Activated B cell treated with CpG ODN at 0.5 μM for 24 hours (primary cell): ENCODE measurements at places on chromosomes 6 and 20. TPM values are rescaled to one million over a fixed set of nuclear protein-coding genes. Genes with fewer than 3 reads are reported as not detected.
A peak's percentile ranks its signal among the peaks of the same experiment; 100 is the strongest.

GRCh38 chr20:8735674-8736073 is 333.2 kb upstream of the PLCB4 start:
- no peaks in the 10 kb centered on the region for H3K27me3 ChIP-seq
- no peak overlapping the region for H3K27ac ChIP-seq
- H3K4me1 ChIP-seq: no peaks in the 10 kb centered on the region
- H3K4me3 ChIP-seq: no peak overlapping the region

DNA sequence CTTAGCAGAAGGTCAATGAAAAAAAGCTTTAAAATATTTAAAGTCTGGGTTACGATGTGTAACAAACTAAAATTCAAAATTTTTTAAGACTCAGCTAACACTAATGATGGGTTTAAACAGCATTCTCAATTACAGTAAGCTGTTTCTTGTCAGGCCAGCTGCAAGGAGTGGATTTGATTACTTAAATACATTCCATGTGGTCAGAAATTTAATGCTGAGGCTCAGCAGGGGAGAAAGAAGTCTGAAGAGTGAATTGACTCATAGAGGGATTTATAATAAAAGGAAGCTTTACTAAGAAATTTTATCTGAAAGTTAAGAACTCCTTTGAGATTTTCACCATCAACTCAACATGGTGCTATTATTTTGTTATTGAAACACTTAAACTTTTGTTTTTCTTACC is 398.6 kb downstream of the KHDRBS2 start:
- H3K4me3 ChIP-seq: no peak overlapping the region
- H3K36me3 ChIP-seq: peaks cover 7% of the 10 kb centered on the region
- no peaks in the 10 kb centered on the region for H3K27me3 ChIP-seq
- DNase-seq: no peak
- H3K27ac ChIP-seq: no peak overlapping the region
- peaks cover 2% of the 10 kb centered on the region for H3K4me1 ChIP-seq

- peaks cover 33% of the 10 kb centered on the region for H3K4me1 ChIP-seq
- no peak for DNase-seq
- no peaks in the 10 kb centered on the region for H3K27me3 ChIP-seq
- H3K27ac ChIP-seq: peak overlapping the region; percentile 87
- no peaks in the 10 kb centered on the region for H3K36me3 ChIP-seq
Observed at GRCh38 chr20:2300420-2300819, 4.6 kb downstream of the TGM3 start.

GRCh38 chr6:45074439-45074838 is 253.7 kb upstream of the RUNX2 start:
- DNase-seq: no peak
- peaks cover 2% of the 10 kb centered on the region for H3K4me1 ChIP-seq

GRCh38 chr6:140062043-140063020 is 687.9 kb upstream of the CITED2 start:
- DNase-seq: no peak
- H3K4me1 ChIP-seq: no peaks in the 10 kb centered on the region
- H3K27me3 ChIP-seq: no peaks in the 10 kb centered on the region
- no peaks in the 10 kb centered on the region for H3K36me3 ChIP-seq
- H3K4me3 ChIP-seq: no peak overlapping the region
- H3K27ac ChIP-seq: no peak overlapping the region

DNA sequence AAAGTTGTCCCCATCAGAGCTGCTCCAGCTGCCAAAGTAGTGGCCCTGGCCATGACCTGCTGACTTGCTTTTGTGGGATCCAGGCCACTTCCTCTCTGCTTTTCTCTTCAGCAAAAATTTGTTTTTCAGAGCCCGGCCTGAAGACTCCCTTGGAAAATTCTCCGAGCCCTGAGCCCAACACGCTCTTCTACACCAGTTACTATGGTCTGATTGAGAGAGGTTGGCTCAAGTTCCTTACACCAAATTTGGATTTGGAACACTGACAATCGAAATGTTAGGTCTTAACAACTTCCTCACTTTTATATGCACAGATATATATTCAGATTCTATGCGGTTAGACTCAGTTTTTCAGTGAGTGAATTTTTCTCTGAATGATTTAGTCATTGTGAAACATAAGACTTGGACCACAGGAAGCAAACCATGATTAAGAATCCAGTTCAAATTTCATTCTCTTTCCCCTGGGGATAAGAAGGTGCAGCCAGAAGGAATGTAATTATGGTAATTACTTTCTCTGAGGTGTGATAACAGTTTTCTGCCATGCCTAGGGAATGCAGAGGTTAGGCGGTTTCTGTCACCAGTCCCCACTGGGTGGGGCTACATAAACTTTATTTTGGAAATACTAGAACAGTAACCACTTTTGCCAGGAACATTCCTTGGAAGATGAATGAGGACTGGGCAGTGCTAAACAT is 365.2 kb downstream of the SYNE1 start:
- H3K36me3 ChIP-seq: peaks cover 51% of the 10 kb centered on the region
- no peaks in the 10 kb centered on the region for H3K27me3 ChIP-seq
- H3K4me3 ChIP-seq: no peak overlapping the region

GRCh38 chr20:14336686-14337085 is 726 bp downstream of the FLRT3 start:
- H3K27me3 ChIP-seq: peaks cover 10% of the 10 kb centered on the region
- no peak overlapping the region for H3K27ac ChIP-seq
- no peak for DNase-seq
- no peak overlapping the region for H3K4me3 ChIP-seq
- H3K4me1 ChIP-seq: peaks cover 5% of the 10 kb centered on the region
- no peaks in the 10 kb centered on the region for H3K36me3 ChIP-seq

GRCh38 chr20:49276161-49276960 is 1.5 kb downstream of the ZNFX1 start:
- peak overlapping the region; percentile 98 for H3K4me3 ChIP-seq
- peaks cover 62% of the 10 kb centered on the region for H3K4me1 ChIP-seq
- no peaks in the 10 kb centered on the region for H3K27me3 ChIP-seq

DNA sequence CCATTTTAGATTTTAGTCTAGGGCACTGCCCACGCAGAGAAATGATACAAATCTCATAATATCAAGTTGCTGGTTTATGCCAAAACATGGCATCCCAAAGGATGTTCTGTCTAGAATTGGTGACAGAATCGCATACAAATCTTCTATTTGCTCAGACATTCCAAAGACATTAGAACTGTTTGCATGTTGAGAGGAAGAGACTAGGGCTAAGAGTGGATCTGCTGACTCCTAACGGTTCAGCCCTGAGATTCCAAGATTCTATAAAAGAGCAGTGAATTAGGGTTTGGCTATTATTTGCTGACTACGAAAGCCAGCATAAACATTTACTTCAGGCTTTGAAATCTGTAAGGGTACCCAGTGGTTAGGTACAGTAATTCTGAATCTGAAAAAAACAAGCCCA is 3.6 kb downstream of the EPB41L2 start:
- no peak for DNase-seq
- peaks cover 8% of the 10 kb centered on the region for H3K36me3 ChIP-seq
- peaks cover 37% of the 10 kb centered on the region for H3K4me1 ChIP-seq
- no peaks in the 10 kb centered on the region for H3K27me3 ChIP-seq
- no peak overlapping the region for H3K27ac ChIP-seq

GRCh38 chr6:7431313-7431673 is 41.7 kb downstream of the RIOK1 start:
- DNase-seq: no peak
- peaks cover 2% of the 10 kb centered on the region for H3K36me3 ChIP-seq
- H3K4me3 ChIP-seq: no peak overlapping the region

DNA sequence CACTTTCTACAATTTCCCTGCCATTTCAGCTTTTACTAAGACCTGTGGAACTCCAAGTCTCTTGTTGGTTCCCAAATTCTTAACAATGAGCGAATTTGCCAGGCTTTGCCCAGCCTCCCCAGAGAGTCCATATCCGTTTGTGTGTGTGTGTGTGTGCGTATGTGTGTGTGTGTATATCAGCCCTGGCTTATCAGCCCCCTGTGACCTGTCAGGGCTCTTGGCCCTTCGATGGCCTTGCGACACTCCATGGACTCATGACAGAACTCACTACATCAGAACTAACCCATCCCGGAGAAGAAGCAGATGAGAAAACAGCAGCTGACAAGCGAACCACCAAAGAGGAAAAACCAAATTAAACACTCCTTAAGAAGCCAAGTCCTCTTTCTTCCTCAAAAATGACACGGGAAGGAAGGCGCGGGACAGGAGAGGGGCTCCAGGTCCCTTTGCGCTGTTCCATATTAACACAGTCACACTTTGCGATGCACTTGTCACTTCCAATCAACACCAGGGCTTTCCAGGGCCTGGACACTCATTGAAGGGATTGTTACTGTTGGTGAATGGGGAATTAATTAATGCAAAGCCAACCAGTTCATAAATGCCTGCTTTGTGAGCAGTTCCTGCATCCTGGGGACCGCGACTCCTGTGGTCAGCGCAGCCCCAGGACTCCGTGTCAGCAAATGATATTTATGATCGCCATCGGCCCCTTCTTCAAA is 524.0 kb downstream of the CD83 start:
- H3K27ac ChIP-seq: no peak overlapping the region
- H3K4me3 ChIP-seq: no peak overlapping the region
- no peak for DNase-seq
- peaks cover 58% of the 10 kb centered on the region for H3K4me1 ChIP-seq
- H3K36me3 ChIP-seq: no peaks in the 10 kb centered on the region

DNA sequence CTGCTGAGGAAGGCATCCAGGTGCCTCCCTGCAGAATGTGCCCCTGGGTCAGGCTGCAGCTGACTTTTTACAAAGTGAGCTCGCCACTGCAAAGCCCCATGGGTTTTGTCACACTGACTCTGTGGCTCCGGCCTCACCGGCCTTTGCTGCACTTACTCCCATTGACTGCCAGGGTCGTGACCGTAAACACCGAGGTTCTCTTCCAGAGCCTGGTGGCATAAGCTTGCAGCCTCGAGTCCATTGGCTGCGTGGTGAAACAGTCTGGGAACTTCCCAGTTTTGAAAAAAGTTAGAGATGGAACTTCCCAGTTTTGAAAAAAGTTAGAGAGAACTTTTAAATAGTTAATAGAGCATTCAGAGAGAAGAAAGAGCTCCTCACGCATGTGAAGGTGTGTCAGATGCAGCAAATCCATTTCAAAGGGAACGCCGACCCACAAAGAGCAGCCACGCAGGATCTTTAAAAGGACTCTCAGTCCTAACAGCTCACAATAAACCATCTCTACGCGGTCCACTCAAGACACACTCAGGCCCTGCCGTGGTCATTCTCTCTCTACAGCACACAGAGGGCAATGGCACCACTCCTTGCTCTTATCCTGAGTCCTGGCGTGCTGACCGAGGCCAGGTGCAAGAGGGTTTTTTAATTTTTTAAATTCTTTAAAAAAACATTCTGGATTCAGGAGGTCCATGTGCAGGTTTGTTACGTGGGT is 12.8 kb downstream of the RAMACL start:
- DNase-seq: no peak
- no peak overlapping the region for H3K4me3 ChIP-seq
- peaks cover 2% of the 10 kb centered on the region for H3K36me3 ChIP-seq
- no peaks in the 10 kb centered on the region for H3K27me3 ChIP-seq

DNA sequence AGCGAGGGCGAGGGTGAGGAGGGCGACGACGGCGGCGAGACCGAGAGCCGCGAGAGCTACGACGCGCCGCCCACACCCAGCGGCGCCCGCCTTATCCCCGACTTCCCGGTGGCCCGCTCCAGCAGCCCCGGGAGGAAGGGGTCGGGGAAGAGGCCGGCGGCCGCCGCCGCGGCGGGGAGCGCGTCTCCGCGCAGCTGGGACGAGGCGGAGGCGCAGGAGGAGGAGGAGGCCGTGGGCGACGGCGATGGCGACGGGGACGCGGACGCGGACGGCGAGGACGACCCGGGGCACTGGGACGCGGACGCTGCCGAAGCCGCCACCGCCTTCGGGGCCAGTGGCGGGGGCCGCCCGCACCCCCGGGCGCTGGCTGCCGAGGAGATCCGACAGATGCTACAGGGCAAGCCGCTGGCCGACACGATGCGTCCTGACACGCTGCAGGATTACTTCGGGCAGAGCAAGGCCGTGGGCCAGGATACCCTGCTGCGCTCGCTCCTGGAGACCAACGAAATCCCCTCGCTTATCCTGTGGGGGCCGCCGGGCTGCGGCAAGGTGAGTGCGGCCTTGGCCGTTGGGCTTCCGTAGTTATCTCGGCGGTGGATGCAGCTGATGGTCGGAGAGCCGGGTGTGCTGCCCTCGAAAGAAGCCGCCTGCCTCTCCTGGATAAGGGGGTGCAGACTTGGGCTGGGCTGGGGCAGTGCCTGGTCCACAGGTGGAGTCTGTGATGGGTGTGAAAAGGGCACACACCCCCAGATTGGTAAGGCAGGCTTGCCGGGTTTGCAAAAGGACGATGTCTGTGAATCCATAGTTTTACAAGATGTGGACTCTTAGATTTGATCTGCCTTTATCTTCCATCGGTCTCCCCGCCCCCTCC is 938 bp downstream of the WRNIP1 start:
- peaks cover 39% of the 10 kb centered on the region for H3K4me1 ChIP-seq
- no peak for DNase-seq
- peak overlapping the region; percentile 85 for H3K27ac ChIP-seq
- no peaks in the 10 kb centered on the region for H3K27me3 ChIP-seq
- peaks cover 20% of the 10 kb centered on the region for H3K36me3 ChIP-seq

DNA sequence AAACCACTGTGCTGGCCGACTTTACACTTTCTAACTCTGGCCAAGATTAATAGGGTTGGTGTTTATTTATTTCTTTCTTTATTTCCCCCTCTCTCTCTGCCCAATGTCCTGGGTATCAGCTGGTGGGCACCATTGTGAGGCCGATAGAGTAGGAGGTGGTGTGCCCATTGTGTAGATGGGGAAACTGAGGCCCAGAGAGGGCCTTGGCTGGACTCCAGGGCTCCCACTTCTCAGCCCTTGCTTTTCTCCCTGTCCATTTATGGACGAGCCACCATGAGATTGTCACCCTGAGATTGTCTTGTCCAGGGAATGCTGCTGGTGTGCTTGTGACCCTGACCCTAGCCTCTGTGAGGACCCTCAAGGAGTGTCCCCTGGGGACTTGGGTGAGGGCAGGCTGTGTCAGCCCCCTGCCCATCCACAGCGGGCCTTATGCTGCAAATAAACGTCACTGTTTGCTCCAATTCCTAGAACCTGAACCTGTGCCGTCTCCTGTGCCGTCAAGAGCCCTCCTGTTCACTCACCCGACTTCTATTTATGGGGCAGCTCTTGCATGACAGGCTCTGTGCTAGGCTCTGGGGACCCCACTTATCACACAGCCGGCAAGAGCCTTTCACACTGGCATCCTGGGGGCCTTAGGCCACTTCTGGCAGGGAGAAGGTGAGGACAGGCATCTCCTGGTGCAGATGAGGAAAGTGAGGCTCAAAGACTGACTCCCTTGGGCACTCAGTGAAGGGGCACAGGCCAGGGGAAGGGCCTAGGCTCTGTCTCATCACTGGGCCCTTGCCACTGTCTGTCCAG is 24.8 kb downstream of the SUN5 start:
- no peak overlapping the region for H3K27ac ChIP-seq
- no peak overlapping the region for H3K4me3 ChIP-seq
- no peaks in the 10 kb centered on the region for H3K27me3 ChIP-seq
- peaks cover 3% of the 10 kb centered on the region for H3K4me1 ChIP-seq
- no peaks in the 10 kb centered on the region for H3K36me3 ChIP-seq

The PDE10A gene
- total RNA-seq: not detected in 2 replicates

The SLPI gene
- total RNA-seq: not detected in 2 replicates

The NKX2-2 gene
- total RNA-seq: not detected in 2 replicates

The DAAM2 gene
- total RNA-seq: not detected in 2 replicates

The GTSF1L gene
- total RNA-seq: 0.34 and 1.3 TPM in 2 replicates

The RSPH3 gene
- 1.9 and 2.4 TPM in 2 replicates for total RNA-seq

The ASIP gene
- total RNA-seq: not detected in 2 replicates

The SIRPD gene
- total RNA-seq: 0.37 TPM in 1 of 2 replicates, not detected in the other

The KCNQ5 gene
- total RNA-seq: 10.1 and 12.0 TPM in 2 replicates
